AG09319 (cell line): ENCODE measurements at places on chromosomes 4 and X.

DNA sequence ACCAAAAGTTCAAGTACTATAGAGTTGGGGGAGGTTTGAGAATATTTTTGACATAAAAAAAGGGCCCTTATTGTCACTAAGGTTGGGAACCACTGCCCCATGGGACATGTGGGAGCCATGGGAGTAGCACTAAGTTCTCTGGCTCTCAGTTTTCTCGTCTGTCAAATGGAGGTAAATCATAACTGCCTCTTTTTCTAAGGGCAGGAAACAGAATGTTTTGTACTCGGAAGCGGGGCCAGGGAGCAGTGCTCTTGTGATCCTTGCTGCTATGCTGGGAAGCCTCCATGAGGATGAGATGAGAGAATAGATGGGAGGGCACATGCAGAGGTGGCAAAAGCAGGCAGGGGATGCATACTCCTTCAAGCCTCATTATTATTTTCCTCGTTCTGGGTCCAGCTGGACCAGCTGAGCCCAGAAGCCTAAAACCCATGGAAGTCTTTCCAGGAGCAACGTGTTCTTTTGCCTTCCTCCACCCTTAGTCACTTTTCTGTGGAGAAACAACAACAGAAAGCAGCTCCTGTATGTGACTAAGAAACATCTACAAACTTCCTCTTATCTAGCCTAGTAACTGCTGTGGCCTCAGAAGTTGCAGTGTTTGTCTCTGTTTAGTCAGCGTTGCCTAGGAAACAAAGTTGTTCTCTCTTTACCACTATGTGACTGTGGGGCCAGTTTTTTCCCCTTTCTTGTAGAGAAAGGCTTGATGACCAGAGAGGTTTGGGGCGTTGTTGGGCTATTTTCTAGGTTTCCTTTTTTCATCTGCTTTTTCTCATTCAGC lies 64.8 kb downstream of the TSC22D3 start:
- peak; percentile 66 for DNase-seq

DNA sequence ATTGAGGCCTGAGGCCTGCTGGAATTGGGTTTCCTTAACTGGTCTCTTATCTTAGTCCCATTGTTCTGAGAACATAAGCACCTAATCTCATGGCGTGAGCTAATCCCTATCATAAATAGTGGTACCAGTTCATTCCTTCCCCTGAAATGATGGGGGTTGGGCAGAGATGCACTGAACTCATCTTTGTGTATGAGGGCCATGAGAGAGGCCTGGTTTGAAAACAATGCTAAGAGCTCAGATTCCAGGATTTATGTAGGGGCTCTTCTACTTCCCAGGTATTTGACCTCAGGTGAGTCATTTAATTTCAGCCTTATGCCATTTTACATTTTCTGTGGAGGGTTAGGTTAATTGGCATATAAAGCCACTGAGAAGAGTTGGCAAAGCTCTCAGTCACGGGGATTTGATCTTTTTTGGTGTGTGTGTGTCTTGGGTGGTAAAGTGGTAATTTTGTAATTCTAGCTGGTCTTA lies 4.4 kb downstream of the RBM3 start:
- DNase-seq: no peak

GRCh38 chr4:54074381-54074780 lies 10.0 kb upstream of the CHIC2 start:
- no peak for DNase-seq

- no peak for DNase-seq
Measured at GRCh38 chrX:8748855-8749254, 16.9 kb upstream of the ANOS1 start.

DNA sequence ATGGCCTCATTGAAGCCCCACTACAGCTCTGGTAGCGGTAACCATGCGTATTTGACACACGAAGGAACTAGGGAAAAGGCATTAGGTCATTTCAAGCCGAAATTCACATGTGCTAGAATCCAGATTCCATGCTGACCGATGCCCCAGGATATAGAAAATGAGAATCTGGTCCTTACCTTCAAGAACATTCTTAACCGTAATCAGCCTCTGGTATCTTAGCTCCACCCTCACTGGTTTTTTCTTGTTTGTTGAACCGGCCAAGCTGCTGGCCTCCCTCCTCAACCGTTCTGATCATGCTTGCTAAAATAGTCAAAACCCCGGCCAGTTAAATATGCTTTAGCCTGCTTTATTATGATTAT lies 876 bp downstream of the HPRT1 start:
- no peak for DNase-seq

DNA sequence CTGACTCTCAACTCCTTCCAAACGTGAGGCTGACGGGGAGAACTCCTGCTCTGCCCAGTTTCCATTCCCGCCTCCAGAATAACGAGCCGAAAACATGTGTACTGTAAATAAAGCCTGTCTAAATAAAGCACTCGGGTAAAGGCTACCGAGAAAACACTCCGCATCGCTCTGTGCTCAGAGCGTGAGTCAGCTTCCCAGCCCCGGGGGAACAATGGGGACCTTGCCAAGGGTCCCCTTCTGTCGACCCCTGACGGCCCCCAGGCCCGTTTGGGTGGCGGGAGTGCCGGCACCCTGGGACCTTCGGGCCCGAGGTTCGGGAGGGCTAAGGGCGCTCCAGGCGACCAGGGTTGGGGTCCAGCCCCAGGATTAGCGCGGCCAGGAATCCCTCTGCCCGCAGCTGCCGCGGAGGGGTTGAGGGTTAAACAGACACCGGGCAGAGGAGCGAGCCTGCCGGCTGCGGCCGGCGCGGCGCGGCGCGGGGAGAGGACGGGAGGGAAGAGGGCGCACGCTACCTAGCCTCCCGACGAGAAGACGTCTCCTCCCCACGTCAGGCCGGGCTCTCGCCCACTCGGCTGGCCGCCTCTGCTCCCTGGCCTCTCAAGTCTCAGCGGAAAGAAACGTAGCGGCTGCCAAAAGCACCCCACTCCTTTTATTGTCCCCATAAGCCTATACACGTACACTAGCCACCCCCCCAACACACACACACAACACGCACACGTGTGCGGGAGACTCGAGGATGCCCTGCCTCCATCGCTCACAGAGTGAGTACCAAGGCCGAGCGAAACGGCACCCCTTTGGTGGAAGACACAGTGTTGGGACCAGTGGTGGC lies 85.5 kb downstream of the BCOR start:
- DNase-seq: no peak

DNA sequence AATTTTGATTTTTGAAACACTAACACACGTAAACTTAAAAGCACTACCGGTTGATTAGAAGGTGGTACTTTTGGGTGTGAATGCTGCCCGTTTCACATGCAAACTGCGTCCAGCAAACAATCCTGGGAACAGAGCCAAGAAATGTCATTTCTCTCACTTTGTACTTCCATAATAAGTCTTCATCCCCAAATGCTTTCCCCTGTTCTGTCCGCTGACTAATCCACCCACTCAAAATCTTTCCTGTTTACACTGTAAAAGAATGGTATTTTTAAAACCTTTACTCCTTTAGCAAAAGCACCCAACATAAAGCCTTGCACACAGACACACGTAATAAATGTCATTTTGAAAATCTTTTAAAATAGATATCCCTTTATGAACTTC lies 39.1 kb upstream of the PDLIM5 start:
- no peak for DNase-seq

GRCh38 chr4:71449878-71450277 lies 111.1 kb downstream of the SLC4A4 start:
- DNase-seq: no peak

- no peak for DNase-seq
Measured at GRCh38 chr4:184313058-184313581, 95.4 kb upstream of the ENPP6 start.

DNA sequence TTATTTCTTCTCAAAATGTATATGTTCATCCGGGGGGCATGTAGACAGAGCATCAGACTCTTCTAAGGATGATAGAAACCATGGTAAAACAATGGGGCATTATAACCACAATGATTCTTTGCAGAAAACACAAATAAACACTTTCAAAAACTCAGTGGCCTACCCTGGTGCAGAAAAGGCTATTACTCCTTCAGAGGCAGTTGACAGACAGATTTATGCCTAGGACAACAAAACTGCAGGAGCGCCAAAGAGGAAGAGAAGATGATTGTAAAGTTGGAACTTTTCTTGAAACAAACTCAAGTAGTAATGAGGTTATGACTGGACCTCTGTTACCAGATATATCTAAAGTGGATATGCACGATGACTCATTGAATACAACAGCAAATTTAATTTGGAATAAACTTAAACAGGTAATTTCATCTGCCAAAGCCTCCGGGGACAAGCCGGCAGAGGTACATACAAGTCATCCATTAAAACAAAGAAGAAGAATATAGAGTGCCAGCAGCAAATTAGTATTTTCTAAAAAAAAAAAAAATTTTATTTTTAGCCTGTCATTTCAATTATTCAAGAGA lies 1068.4 kb upstream of the INTU start:
- DNase-seq: no peak

GRCh38 chr4:168109527-168109926 lies 17.2 kb downstream of the ANXA10 start:
- DNase-seq: no peak
